ENCODE measurements at places on chromosomes 4 and X.

- DNase-seq: peak; percentile 2
Observed at GRCh38 chr4:130478406-130478805, 1382.5 kb downstream of the C4orf33 start.

GRCh38 chr4:19130866-19131265 lies 1109.3 kb upstream of the LCORL start:
- DNase-seq: no peak

- DNase-seq: no peak
Observed at GRCh38 chr4:38173935-38174518, 213.8 kb downstream of the PTTG2 start.

GRCh38 chr4:917466-917865 lies 14.7 kb downstream of the GAK start:
- DNase-seq: no peak

- DNase-seq: no peak
Observed at GRCh38 chr4:77493829-77494551, 111.6 kb upstream of the CXCL13 start.

DNA sequence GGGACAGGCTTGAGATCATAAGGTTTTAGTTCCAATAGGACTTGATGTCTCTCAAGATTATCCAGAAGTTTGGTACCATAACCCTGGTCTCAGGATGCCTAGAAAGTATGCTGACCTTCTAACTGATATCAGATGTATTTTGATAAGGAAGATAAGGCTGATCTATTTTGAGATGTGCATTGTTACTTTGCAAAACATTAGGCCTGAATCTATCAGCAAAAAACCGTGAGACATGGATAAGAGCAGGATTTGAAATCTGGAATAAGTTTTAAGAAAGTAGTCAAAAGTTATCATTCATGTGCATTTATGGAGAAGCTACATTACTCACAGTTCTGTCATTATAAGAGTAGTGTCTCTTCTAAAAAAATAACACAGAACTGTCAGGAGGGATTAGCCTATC lies 467.1 kb upstream of the HS3ST1 start:
- DNase-seq: no peak

DNA sequence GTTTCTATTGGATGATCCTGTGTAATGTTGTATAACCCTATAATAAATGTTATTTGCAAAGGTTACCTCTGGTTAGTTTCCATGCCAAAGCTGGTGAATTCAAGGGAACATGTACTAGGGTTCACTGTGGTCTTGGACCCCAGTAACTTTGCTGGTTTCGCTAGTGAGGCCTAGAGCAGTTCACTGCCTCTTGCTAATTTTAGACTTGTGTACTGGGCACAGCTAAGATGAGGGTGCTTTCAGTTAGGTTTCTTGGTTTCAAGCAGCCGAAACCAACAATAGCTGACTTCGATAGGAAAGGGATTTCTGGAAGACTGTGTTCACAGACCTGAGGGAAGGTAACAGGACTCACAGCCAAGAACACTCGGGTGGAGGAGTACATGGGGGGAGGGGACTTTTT lies 215.5 kb upstream of the BCOR start:
- no peak for DNase-seq

DNA sequence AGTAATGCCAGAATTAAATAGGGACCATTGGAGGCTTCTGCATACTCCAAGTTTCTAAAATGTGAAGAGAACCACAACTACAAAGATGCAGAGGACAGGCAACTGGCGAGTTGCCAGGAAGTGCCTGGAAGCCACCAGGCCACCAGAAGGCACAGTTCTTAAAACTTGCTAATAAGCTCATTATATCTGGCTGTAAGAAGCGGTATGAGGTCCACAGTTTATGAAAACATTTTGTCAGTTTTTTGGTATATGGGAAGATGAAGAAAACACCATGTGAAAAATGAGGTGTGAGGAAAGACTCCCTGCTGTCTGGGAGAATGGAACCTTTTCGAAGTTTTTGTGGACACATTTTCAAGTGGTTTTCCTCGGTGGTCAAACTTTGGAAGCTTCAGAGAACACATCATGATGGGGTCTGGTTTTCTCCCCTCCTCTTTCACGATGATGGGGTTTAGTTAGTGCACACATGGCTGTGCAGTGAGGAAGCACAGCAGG lies 202.7 kb downstream of the NR3C2 start:
- no peak for DNase-seq

DNA sequence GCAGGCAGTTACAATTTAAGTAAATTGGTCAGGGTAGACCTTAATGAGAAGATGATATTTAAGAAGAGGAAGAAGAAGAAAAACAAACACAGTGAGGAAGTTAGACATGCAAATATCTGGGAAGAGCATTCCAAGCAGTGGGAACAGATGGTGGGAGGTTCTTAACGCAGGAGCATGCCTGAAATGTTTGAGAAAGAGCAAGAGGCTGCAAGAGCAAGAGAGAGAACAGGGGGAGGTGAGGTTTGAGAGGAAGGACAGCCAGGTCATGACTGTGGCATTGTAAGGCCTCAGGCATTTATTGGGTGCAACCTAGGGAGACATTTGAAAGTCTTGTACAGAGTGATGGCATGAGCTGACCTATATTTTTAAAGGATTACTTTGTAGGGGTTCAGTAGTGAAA lies 136.0 kb downstream of the UGT8 start:
- no peak for DNase-seq

- DNase-seq: no peak
Observed at GRCh38 chrX:54529151-54529550, 868 bp upstream of the GNL3L start.

- no peak for DNase-seq
Observed at GRCh38 chrX:9825129-9825790, 39.0 kb downstream of the SHROOM2 start.

- DNase-seq: no peak
Observed at GRCh38 chr4:85522277-85522676, 47.3 kb downstream of the ARHGAP24 start.

DNA sequence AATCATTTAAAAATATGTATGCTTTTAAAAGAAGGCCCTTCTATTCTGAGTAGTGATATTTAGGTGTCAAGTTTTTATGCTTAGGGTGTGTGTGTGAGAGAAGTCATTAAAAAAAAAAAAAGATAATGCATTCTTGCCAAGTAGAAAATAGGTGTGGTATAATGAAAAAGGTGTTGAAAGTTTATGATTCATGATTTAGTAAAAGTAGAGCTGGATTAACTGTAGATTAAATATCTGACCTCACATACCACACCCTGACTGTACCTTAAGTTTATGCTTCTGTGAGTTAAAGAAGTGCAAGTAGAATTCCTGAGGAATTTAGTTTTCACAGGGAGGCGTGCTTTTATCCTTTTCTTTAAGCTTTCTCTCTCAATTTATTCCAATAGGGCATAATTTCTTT lies 71.1 kb downstream of the BMPR1B start:
- DNase-seq: no peak

- no peak for DNase-seq
Observed at GRCh38 chrX:34119122-34119521, 13.0 kb downstream of the FAM47A start.

DNA sequence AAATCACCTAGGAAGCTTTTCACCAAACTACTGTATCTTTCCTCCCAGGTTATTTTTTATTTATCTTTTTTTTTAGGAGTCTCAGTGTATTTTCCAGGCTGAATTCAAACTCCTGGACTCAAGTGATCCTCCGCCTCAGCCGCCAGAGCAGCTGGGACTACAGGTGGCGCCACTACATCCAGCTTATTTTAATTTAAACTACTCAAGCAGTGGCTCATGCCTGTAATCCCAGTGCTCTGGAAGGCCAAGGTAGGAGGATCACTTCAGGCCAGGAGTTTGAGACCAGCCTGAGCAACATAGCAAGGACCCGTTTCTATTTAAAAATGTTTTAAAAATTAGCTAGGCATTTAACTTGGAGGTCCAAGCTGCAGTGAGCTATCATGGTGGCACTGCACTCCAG lies 37.8 kb downstream of the LEF1 start:
- DNase-seq: no peak

GRCh38 chr4:2141762-2142451 lies 82.8 kb downstream of the NAT8L start:
- no peak for DNase-seq

DNA sequence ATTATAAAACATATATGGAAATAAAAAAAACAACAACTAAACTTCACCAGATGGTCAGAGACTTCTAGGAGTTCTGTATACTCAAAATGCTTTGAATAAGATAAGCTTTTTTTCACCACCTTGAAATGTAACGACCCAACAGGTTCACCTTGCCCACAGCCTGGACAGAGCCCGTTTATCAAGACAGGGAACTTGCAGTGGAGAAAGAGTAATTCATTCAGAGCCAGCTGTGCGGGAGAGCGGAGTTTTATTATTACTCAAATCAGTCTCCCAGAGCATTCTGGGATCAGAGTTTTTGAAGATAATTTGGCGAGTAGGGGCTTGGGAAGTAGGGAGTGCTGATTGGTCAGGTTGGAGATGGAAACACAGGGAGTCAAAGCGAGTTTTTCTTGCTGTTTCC lies 38.5 kb downstream of the AGA start:
- no peak for DNase-seq

GRCh38 chrX:110044346-110045249 lies 41.7 kb downstream of the TMEM164 start:
- DNase-seq: peak; percentile 43

- no peak for DNase-seq
Observed at GRCh38 chr4:79050541-79050880, 111.3 kb upstream of the PAQR3 start.

- DNase-seq: no peak
Observed at GRCh38 chr4:152193059-152193458, 342.8 kb downstream of the FBXW7 start.

GRCh38 chr4:72326692-72327632 lies 242.1 kb downstream of the ADAMTS3 start:
- peak; percentile 31 for DNase-seq

DNA sequence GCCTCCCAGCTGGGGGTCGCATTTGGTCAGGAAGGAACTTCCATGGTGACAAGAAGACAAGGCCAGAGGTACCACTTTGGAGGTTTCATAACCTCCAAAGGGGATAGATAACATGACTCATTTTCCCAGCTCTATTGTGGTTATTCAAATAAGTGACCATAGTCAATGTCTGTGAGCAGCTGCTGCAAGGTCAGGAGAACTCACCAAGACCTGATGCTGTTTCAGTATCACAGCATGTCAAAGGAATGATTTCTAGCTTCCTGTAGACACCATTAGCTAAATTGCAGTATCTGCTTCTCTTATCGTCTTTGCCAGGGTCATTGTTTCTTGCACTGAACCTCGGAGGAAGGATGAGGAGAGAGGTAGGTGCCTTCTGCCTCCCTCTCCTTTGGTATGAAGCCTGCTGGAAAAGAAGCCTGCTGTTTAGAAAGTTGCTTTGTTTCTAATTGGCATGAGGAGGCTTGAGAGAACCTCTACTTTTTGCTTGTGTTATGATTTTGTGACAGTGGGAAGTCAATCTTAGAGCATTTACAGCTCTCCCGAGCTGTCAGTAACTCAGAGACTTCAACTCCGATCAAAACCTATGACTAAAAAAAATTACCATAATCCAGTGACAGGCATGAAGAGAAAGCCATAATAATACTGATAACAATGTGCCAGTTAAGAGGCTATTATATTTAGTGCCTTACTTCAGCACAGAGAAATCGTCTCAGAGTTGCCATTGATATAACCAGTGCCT lies 38.0 kb upstream of the GATB start:
- DNase-seq: no peak

DNA sequence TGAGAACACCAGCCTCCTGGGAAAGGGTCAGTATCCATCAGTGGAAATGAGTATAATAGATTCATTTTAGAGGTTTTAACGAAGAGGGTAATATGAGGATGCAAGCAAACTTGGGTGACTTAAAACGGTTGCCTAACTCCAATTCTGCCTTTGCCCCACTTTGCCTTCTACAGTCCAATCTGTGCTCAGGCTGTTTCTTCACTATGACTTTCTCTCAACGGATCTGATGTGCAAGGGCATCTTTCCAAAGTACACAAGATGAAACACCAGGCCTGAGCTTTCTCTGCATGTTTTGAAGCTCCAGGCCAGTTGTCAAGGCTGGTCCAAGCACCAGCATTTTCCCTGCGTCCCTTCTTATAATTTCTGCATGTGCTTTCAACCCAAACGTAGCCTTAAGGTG lies 68.0 kb upstream of the TMEM164 start:
- DNase-seq: no peak

DNA sequence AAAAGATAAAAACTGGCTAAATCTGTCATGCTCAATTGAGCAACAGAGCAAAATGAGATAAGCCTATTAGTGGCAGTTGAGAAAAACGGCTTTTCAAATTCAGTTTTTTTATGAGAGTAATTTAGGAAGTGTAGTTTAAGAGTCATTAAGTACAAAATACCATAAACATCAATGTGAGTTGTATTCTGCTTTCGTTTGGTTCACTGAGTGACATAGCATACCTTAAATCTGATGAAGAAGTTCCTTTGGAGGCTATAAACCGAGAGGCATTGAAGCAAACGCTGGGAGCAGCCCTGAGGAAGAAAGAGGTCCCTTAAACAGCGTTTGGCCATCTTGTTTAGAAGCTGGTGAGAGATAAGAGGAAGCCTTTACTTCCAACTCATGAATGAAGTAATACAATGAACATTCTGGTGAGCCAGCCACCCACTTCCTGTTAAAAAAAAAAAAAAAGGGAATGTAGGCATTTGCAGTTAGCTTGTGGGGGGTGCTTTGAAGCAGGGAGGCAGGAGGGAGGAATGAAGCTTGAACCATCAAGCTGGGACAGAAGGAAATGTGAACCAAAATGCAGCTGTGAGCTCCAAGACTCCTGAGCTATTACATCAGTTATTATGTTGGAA lies 132.3 kb downstream of the ZNF330 start:
- DNase-seq: peak; percentile 90

GRCh38 chr4:15778289-15779241 lies at the start of gene CD38:
TSS of gene CD38 (plus strand) at chr4:15778328. CDS start at chr4:15778415, 87 bp downstream.
- DNase-seq: peak; percentile 86

- no peak for DNase-seq
Observed at GRCh38 chrX:113287761-113288160, 447.1 kb upstream of the AMOT start.

GRCh38 chr4:132417220-132417619 lies 731.9 kb upstream of the PCDH10 start:
- no peak for DNase-seq

- DNase-seq: peak; percentile 12
Observed at GRCh38 chr4:69167300-69167699, 47.2 kb downstream of the UGT2B11 start.

DNA sequence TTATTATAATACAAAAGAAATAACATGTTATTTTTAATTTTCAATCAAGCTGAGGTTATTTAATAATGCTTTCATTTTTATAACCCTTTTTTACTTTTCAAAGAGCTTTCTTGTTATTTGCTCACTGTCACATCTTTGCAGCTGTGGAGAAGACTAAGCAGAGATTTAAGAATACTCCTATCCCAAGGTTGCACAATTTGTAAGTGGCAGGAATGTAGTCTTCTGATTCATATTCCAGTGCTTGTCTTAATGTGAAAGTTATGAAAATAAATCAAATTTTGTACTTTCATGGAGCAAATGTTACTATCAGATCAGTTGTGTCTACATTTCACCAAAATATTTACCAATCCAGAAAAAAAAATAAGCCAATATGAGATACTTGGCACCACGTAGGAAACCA lies 86.6 kb downstream of the DDIT4L start:
- DNase-seq: no peak

DNA sequence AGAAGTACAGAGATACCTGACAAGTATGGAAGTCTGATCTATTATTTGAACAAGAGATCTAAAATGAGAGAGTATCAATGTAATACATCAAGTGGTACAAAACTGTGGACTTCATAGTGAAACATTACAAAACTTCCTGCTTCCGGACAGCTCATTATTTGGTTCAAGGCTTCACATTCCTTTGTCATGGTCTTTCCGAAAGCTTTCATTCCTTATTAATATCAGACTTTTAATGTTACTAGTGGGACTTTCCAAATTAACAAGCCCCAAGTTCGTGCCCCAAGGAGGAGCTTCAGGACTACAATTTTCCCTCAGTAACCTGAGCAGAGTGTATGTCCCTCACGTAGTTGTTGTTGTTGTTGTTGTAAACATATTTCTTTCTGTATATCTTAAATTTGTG lies 1.2 kb downstream of the CHIC2 start:
- peak; percentile 78 for DNase-seq
